MM.1S (cell line): ENCODE measurements at places on chromosomes 7 and 10.
A peak's percentile ranks its signal among the peaks of the same experiment; 100 is the strongest.

DNA sequence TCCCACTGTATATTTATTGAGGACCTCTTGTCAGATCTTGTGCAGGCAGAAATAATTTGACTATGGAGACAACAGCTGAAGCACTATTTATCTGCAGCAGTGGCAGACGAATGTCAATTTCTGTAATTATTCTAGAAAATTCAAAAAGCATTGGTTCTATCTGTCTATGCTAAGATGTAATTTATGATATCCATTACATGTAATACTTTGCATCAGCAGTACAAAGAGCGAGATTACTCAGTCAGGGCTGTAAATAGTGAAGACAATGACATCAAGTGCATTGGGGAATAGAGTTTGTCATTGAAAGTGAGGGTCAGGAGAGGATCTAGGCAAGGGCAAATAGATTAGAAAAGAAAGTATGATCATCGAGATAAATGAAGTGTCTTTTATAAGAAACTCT lies 508.2 kb downstream of the ZWINT start:
- DNase-seq: no peak

GRCh38 chr10:5971315-5971832 lies 6.0 kb downstream of the IL15RA start:
- DNase-seq: no peak

DNA sequence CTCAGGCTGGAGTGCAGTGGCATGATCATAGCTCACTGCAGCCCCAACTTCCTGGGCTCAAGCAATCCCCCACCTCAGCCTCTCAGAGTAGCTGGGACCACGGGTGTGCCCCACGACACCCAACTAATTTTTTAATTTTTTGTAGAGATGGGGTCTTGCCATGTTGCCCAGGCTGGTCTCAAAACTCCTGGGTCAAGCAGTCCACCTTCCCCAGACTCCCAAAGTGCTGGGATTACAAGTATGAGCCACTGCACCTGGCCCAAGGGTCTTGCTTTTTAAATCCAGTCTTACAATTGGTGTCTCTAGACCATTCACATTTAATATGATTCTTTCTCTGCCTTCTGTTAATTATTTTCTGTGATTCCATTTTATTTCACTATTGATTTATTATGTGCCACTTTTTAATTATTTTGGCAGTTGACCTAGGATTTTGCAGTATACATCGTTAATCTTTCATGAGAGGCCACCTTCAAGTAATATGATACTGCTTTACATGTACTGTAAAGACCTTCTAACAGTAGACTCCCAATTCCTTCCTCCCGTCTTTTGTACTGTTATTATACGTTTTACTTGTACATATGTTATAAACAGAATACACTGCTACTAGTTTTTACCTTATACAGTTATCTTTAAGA lies 18.7 kb downstream of the MMP21 start:
- DNase-seq: no peak

DNA sequence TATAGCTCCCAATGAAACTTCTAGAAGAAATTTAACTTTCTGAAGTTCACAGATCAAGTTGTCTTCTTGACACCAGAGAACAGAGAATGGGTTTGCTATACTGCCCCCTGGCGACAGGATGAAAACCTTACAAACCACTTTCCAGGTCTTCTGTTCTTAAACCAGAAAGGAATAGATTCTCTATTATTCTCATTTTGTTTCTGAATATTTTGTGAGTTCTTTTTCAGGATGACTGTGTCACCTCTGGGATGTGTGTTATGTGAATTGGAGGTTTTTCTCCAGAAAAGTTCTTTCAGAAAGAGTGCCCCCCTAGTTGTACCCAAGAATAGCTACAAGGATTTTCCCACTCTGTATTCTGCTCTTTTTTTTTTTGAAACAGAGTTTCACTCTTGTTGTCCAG lies 6.3 kb downstream of the IFT22 start:
- DNase-seq: peak; percentile 58

DNA sequence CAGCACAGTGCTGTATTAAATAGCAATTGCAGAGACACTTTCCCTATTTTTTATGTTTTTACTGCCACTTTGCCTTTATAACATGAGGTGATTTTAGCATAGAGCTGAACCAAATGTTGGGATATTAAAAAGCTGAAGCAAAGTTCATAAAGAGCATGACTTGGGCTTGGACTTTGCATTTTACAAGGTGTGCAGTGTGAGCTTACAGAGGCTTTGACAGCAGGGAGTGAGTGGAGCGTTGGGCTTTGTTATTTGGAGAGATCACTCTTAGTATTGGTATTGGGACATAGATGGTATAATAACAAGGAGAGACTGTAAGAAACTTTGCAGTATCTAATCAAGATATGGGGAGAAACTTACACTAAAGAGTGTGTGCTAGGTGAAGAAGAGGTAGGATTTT lies 449.1 kb downstream of the AUTS2 start:
- no peak for DNase-seq

DNA sequence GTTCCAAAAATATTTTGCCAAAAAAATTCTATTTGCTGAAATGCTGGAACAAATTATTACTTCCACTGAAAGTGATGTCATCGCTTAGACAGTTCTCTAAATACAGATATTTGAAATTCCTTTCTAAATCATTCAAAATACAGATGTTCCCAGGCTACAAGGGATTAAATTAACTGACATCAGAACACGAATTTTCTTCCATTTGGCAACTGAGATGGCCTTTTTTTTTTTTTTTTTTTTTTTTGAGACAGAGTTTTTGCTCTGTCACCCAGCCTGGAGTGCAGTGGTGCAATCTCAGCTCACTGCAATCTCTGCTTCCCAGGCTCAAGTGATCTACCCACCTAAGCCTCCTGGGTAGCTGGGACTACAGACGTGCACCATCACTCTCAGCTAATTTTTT lies 57.0 kb downstream of the P4HA1 start:
- no peak for DNase-seq

DNA sequence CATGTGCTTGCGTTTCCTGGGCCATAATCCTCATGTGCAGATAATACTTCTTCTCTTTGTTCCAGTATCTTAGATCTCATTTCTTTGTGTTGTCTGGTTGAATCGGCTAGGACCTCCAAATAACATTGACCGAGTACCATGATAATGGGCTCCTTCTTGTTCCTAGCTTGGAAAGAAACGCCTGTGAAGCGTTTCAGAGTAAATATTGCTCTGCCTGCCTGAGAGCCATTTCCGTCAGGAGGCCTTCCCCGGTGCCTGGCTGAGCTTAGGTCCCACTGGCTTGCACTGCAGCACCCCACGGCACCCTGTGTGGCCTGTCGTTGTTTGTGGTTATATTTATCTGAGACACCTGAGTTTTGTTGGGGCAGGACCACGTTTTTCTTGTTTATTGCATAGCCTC lies 17.7 kb downstream of the FOXK1 start:
- no peak for DNase-seq

- no peak for DNase-seq
Measured at GRCh38 chr7:50321487-50322067, 17.1 kb downstream of the IKZF1 start.

GRCh38 chr7:96233084-96233483 lies 88.8 kb downstream of the SLC25A13 start:
- no peak for DNase-seq

GRCh38 chr7:109226699-109227098 lies 657.0 kb downstream of the DNAJB9 start:
- DNase-seq: no peak

DNA sequence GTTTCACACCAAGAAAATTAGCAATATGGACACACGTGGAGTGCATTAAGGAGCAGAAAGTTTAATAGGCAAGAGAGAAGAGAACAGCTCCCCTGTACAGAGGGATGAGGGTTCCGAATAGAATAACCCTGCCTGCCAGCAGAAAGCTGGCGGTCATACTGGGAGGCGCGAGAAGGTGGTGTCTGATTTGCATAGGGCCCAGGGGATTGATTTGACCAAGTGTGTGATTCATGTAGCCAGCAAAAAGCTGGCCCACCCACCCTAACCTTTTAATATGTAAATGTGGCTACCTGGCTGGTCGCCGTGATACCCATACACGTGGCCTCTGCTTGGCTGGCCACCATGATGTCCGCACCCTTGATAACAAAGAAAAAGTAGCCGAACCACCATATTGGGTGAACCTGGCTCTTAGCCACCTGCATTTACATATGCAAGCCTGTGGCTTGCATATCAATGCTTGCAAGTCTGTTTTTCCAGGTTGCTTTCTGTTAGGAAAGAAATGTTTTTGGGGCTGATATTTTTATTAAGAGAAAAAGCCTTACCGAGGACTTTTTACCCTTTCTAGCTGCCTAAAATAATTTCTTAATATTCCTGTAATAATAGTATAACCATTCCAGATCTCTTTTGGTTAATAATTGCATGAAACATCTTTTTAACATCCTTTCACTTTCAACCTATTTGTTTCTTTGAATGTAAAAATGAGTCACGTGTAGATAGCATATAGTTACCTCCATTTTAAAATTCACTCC lies 20.5 kb upstream of the VWDE start:
- DNase-seq: no peak

GRCh38 chr7:75631711-75632110 lies 107.0 kb downstream of the HIP1 start:
- DNase-seq: no peak

DNA sequence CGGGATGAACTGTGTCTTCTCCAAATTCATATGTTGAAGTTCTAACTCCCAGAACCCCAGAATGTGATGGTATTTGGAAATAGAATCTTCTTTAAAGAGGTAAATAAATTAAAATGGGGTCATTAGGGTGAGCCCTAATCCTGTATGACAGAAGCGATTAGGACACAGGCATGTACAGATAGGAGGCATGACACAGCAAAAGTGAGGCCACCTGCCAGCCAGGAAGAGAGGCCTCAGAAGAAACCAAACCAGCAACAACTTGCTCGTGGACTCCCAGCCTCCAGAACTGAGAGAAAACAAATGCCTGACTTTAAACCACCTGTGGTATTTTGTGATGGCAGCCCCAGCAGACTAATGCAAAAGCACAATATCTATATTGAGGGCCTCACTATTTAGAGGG lies 214.3 kb downstream of the NEBL start:
- DNase-seq: peak; percentile 9

- no peak for DNase-seq
Measured at GRCh38 chr7:112092709-112093395, 113.3 kb downstream of the DOCK4 start.

DNA sequence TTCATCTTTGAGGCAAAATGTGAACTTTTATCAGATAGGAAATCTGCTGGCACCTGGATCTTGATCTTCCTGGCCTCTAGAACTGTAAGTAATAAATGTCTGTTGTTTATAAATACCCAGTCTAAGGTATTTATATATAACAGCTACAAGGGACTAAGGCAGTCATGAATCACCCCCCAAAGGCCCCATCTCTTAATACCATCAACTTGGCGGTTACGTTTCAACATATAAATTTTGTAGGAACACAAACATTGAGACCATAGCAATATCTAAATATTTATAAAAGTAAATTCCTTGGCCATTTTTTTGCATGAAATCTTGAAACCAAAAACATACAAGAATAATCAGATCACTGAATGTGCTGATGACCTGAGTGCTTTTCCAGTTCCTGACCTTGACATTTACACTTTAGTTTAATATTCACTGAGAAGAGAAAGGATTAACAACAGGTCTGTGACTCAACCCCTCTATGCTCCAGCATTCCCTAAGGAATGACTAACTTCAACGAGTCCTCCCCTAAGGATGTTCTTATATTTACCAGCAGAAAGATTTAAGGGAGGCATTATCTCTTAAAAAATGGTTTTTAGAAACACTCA lies 1438.5 kb upstream of the CELF2 start:
- no peak for DNase-seq

DNA sequence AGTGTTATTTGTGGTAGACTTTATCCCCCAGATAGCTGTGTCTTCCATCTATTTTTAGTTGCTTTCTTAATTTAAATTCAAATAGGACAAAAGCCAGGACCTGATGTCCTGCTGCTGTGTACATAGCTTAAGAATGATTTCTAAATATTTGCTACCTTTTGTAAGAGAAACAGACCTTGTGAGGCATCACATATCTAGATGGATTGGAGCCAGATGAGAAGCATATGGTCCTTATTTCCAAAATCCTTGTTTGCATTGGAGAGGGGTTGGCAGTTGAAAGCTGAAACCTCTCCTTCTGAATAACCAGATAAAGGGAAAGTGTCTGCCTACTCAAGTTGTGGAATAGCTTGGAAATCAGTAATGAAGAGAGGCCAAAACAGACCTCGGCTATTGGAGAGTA lies 50.7 kb upstream of the AMPH start:
- DNase-seq: no peak

GRCh38 chr10:102261196-102261595 lies 15.9 kb downstream of the GBF1 start:
- DNase-seq: no peak

- no peak for DNase-seq
Measured at GRCh38 chr7:3374239-3374638, 73.2 kb downstream of the SDK1 start.

DNA sequence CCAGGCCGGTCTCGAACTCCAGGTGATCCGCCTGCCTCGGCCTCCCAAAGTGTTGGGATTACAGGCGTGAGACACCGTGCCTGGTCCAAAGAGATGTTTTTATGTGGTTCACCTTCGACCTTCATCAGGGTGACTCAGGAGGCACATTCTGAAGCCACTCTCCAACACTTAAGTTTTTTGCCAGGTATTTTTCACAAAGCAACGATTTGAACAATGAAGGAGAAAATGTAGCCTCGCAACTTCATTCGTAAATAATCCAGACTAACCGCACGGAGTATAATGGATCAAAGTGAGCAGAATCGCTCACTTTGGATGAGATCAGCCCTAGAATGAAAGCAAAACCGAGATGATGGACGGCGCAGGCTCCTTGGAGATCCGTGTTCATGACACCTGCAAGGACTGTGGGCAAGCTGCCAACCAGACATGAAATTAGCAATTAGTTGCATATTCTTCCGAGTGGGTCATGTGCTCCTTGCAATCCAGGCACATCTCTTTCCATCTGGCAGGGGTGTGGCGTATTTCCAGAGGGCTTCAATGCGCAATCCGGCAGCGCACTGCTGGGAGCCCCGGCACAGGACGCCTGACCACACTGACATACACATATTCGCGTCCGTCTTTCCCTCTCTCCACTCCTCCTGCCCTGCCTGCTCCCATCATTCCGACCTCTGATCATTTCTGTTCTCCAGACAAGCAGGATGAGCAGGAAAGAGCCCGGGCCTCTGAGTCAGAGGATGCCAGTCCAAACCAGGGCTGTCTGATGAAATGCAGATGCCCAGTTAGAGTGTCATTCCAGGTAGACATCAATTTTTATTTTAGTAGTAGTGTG lies 148.4 kb downstream of the KLF6 start:
- no peak for DNase-seq

GRCh38 chr10:110530131-110530831 lies 32.6 kb downstream of the DUSP5 start:
- DNase-seq: no peak

DNA sequence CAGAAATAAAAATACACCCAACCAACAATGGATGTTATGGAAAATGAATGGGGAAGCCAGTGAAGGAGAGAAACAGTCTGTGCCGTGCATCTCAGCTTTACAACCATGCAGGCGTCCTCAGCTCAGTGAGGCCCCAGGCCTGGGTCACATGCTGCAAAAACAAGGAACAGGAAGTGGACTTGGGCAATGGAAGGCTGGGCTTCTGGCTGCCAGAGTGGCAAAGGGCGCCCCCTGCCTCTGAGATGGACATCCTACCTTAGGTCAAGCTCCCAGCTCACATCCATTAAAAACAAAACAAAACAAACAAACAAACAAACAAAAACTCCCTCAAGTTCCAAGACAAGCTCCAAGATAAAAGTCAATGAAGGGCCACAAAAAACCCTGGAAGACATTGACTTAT lies 54.7 kb upstream of the AFAP1L2 start:
- peak; percentile 30 for DNase-seq
